ENCODE measurements at places on chromosomes 3 and 15.
A peak's percentile ranks its signal among the peaks of the same experiment; 100 is the strongest.

GRCh38 chr3:3499012-3499562 is 300.1 kb upstream of the LRRN1 start:
- no peak for DNase-seq

GRCh38 chr3:186258968-186259367 is 103.1 kb downstream of the DGKG start:
- no peak for DNase-seq

DNA sequence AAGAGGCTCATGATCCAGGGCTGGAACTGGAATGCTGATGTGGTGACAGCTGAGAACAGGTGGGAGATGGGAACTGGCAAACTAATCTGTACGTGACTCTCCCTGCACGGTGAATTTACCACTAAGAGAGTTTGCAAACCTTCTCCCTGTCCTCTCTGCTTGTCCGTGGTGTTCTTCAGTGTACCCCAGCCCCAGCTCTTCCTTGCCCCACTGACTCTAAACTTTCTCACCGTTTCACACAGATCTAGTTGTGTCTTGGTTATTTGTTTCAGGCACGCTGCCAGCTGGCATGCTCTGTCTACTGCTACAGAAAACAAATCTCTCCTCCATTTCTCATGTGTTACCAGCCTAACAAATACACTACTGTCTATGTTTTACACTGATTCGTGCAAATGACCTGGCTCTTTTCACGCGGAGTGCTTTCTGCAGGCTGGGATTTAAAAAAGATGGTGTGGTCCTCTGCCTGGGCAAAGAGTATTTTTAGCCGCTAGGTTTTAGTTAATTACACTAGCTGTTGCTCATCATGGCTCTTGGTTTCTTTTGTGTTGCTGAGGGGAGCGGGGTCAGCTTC is 192.7 kb upstream of the LRIG1 start:
- DNase-seq: peak; percentile 53

- DNase-seq: no peak
Measured at GRCh38 chr3:135089451-135089850, 294.4 kb downstream of the EPHB1 start.

GRCh38 chr15:56249092-56249491 is 5.4 kb upstream of the RFX7 start:
- no peak for DNase-seq

DNA sequence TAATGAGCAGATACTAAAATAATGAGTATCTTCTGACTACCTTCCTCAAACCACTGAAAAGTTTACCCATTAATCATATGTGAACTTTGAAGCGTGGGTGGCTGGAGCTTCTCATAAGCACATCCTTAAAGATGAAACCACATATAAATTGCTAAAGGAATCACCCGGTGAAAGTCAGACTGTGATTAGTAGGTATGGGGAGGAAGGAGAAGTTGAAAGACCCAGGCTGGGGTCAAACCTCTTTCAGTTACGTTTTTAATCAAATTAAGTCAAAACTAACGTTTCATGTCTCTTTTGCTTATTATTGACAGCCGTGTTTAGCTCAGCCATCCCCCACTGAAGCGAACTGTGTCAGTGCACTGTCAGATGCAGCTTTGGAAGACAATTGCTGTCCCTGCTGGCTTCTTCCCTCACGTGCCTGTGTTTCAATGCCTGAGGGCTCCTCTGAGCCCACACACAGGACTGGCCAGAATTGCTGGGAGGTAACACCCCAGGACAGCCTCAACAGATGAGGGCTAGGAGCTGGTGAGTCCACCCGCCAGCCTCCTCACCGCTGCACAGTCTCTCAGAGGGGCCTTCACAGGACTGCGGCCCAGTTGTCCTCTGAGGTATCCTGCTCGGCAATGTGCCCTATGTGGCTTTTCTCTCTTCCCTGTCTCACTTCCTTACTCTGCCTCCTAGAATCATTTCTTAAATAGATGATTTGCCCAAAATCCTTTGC is 29.3 kb upstream of the SH3BP5 start:
- DNase-seq: no peak

GRCh38 chr3:56323986-56324420 is 144.3 kb downstream of the ERC2 start:
- no peak for DNase-seq

- DNase-seq: no peak
Measured at GRCh38 chr15:58549013-58549784, 117.4 kb downstream of the LIPC start.

DNA sequence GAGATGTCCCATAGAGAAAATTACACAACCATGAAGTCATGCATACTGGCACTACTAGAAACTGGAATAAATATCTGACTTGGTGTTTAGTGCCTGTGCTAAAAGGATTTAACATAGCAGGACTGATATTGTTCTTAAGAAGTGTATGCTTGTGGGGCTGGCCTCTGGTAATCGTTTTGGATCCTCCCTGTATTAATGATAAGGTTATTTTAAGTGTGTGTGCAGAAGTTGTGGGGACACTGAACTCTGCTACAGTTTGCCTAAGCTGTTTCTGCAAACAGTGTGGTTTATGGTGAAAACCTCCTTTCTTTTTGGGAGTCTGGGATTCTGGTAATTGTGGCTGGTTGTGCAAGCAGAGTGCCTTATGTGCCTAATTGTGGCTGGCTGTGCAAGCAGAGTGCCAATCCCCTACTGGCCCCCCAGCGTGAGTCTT is 120.8 kb downstream of the CLASP2 start:
- DNase-seq: no peak

- DNase-seq: no peak
Measured at GRCh38 chr3:150527464-150528255, 18.6 kb downstream of the SERP1 start.

DNA sequence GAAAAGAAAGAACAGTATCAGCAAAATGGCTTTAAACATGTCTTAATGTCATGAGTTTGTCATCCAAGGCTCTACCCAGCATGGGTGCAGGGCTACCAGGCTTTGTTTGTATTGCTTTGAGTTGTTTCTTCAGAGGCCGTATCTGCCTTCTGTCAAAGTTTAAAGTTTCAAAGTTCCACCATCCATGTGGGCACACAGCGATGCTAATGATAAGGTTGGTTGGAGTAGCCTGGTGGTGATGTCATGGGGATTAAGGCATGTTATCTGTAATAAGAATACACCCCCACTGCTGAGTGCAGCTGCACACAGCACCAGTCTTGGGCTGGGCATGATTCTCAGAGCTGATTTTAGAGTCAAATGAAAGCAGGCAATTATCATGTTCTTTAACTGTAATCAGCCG is 72.0 kb upstream of the LRTM1 start:
- no peak for DNase-seq
